ENCODE measurements at places on chromosomes 4 and X.

DNA sequence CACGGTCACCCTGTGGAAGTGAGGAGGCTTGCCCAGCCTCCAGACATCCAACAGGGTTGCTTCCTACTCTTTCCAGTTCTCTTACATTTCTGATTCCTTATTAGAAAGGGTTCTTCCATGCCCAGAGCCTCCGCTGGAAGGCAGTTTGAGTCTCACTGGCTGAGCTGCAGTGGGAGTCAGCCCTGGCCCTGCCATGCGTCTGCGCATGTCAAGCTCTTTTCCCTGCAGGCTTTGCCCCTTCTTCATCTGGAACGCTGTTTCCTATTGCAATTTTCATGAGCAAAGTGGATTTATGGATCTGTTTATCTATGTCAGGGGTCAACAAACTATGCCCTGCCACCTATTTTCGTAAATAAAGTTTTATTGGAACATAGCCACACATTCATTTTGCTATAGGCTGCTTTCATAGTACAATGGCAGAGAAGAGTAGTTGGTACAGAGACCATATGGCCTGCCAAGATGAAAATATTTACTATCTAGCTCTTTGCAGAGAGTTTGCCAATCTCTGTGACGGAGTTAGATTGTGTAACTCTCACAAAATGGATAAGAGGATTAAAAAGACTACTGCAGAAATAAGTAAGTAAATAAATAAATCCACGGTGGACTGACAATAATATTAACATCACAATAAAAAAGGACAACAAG is 3.9 kb upstream of the CHRNA9 start:
- DNase-seq, result no peak

DNA sequence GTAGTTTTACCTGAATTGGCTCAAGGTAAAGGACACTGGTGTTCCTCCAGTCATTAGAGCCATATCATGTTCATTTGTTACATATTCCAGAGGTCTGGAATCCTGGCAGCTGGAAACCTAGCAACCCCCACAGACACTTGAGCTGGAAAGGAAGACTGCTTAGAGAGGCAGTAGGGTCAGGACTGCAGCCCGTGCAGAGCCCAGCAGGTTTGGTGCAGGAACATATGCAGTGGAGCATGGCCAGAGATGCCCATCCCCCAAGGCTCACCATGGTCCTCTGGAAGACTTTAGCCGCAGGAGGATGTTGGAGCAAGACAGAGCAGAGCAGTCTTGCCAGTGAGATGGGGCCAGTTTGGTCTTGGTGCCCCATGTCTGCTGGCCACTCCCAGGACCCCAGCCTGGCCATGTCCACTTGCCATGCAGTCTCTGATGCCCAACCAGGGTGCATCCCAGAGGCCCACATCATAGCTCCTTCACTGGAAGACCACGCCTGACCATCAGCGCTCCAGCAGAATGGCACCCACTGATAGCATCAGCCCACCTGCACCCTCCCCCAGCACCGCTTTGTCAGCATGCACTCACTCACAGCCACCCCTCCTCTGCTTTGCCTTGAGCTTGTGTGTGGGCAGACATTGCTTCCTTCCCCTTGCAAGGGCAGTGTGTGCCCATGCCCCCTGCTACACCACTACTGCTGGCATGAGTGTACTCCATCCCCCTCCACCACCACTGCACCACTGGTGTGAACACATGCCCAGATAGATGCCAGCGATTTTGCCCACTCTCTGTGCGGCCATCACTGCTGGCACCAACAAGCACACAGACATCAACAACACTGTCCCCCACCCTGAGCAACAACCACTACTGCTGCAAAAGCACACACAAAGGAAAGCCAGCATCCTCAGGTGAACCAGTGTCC is 190.3 kb upstream of the SPOCK3 start:
- DNase-seq, result no peak

- DNase-seq, result no peak
Observed at GRCh38 chr4:159015841-159016240, 87.0 kb upstream of the RAPGEF2 start.

DNA sequence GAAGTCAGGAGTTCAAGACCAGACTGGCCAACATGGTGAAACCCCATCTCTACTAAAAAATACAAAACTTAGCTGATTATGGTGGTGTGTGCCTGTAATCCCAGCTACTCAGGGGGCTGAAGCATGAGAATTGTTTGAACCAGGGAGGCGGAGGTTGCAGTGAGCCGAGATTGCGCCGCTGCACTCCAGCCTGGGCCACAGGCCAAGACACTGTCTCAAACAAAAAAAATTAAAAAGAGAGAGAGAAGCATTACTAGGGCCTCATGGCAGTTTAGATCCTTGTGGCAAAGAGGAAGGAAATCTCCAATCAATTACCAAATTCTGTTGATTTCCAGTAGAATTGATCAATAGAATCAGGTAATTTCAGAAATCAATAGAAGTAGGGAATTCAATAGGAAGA is 16.8 kb upstream of the SLC34A2 start:
- no peak for DNase-seq

- no peak for DNase-seq
Observed at GRCh38 chr4:118969359-118969758, 80.7 kb downstream of the SYNPO2 start.

- no peak for DNase-seq
Observed at GRCh38 chr4:72366601-72367000, 202.4 kb downstream of the ADAMTS3 start.

- no peak for DNase-seq
Observed at GRCh38 chr4:10085828-10086505, 30.6 kb downstream of the WDR1 start.

DNA sequence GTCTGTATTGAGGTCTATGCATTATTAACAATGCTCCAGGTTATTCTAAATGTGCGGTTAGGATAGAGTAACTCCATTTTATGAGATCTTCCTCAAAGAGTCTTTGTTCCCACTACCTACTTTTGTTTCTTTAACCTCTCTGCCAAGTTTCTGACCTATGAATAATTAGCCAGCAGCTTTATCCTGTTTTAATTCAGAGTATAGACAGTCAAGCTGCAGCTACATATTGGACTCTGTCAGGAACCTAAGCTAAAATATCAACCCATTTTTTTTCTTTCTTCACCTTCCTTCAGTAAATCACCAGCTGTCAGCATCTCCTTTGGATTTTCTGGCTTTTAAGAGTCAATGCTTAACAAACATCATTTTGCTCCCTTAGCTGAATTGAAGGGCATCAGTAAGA is 72.3 kb downstream of the TMEM47 start:
- DNase-seq, result no peak

- no peak for DNase-seq
Observed at GRCh38 chr4:126552321-126552720, 1080.4 kb upstream of the INTU start.

DNA sequence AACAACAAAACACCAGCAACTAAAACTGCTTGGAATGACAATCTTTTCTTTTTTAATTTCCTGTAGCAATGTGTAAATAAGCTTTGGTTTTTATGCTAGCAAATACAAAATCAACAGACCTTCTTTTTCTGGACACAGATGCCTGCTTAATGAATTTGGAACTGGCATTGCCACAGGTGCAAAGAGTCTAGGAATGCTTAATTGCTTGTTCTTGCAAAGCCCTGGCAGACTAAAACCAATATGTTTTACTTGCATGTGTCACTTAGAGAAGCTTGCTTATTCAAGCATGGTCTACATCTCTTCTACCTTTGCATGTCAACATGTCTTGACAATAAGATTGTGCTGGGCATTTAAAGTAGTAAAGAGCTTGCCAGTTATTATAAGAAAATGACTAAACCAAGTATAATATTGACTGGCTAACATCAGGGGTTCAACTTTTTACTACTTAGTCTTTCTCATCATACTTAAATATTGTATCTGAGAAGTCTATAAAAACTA is 656.7 kb upstream of the NDST4 start:
- DNase-seq, result no peak

DNA sequence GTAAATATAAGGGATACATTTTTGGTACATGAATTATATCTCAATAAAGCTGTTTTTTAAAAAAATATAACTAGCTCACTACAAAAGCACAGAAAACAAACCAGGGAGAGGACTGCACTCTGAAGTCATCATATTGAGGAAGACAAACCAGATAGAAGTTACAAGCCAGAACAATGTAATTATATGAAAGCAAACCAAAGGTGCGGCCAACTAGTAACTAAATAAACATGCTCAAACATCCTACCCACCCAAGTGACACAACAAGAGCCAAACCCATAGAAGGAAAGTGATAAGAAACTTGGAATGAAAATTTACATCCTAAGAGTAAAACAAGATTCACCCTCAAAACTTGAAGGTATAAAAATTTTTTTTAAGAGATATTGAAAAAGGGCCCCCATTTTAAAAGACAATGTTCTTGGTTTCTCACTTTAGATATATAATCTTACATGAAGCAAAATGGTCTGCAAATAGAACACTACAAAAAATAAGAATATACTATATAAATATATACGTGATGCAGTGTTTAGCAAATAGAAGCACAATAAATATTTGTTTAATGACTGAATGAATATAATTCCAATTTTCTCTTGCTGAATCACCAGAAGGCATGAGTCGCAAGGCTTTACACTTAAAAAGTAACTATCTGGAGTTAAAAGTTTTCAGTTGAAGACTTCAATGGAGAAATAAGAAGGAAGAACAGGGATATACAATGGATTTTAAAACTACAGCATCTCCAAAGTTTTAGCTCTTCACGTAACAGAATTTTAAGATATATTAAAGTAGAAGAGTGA is 4.0 kb upstream of the SH3D19 start:
- no peak for DNase-seq

DNA sequence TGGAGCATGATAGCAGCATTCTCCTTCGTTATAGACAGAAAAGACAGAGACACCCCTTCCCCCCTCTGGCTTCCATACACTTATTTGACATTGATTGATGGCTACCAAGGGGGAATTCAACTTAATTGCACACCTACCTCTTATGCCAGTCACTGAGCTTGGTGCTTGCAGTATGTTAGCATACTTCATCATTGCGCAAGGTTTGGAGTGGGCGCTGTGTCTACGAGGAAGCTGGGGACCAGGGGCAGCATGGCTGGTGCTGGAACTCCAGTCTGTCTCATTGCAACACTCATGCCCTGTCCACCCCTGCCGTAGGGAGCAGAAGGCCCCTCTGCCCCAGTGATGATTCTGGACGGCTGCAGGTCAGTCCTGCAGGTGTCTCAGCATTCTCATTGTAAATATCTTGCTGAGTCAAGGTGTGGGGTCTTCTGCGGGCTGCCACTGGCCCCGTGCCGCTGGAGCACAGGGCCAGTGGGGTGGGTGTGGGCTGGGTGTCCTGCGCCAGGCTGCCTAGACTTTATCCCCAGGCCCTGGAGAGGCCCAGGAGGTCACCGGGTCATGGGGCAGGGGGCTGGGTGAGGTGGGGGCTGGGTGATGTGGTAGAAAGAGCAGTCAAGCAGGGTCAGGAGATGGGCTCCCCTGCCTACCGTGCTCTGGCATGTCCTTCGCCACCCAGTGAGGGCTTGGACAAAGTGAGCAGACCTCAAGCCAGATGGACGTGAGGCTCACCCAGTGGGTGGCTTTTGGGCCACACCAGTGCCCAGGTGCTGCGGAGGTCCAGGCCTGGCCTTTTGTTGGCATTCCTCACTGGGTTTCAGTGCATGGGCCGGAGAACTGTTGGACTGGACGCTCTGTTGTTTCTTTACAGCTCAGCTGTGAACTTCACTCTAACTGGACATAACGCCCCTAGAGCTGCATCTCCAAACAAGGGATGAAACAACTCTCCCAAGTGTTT is 85.5 kb downstream of the PSAPL1 start:
- no peak for DNase-seq

- DNase-seq, result no peak
Observed at GRCh38 chrX:17930850-17931249, 69.8 kb upstream of the RAI2 start.

- no peak for DNase-seq
Observed at GRCh38 chr4:73001885-73002284, 67.6 kb downstream of the COX18 start.

GRCh38 chr4:150976478-150977118 is 38.5 kb downstream of the LRBA start:
- DNase-seq, result no peak

DNA sequence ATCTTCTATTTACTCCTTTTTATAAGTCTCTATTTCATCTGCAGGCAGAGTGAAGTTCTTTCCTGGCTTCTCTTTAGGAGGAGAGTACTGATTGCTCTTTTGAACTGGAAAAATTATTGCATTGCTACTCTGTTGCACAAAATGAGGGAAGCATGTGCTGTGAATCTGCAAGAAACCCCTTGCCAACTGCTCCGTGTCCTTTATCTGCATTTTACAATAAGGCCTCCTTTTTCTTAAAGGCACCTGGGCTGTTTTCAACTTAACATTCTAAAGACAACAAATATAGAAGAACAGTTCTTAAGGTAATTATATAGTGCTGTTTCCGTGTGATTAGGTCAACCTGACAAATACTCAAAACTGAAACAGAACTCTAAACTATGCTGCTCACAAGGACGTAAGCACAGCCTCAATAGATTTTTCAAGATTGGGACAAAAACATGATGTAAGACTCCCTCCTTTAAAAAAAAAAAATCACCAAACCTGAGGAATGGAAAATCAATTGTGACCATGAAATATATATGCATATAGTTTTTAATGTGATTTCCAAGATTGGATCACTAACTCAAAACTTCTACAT is 716.6 kb upstream of the INTU start:
- DNase-seq, result no peak

GRCh38 chr4:112114452-112114851 is 30.8 kb upstream of the FAM241A start:
- DNase-seq, result no peak

- DNase-seq, result no peak
Observed at GRCh38 chr4:26074712-26075430, 160.9 kb downstream of the SMIM20 start.

DNA sequence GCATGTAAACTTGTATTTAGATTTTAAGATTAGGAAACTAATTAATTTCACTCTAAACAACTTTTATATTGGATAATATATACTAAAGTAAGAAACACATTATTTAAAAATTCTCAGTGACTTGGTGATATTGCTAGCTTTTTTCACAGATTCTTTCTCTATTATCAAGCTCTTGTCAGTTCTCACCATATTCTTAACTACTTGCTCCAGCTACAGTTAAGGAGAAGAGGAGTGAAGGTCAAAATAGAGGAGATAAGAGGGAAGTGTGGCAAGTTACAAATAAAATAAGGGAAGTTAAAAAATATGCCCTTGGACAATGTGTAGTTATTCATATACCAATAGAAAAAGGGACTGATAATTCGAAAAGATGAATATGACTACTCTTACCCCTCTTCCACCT is 34.7 kb upstream of the NAF1 start:
- no peak for DNase-seq

DNA sequence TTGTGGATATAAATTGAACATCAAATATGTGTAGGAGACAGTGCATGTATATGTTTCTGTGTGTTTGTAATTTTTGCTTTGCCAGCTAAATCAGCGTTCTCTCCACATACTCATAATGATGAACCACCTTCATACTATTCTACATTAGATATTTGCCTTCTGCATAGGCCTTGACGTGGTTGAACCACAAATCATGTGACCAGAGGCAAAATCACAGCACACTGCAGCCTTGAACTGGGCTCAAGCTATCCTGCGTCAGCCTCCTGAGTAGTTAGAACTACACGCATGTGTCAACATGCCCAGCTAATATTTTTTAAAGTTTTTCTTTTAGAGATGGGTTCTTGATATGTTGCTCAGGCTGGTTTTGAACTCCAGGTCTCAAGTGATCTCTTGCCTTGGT is 9.5 kb downstream of the UBQLN2 start:
- DNase-seq, result no peak

GRCh38 chr4:181793096-181793495 is 450.1 kb upstream of the TENM3 start:
- no peak for DNase-seq
